ENCODE measurements at places on chromosomes 7 and 10. TPM values are rescaled to one million over a fixed set of nuclear protein-coding genes. Genes with fewer than 3 reads are reported as not detected.

CPN1 gene
- total RNA-seq = not detected

ZNF12 gene
- total RNA-seq = 22.7 TPM

KAZALD1 gene
- total RNA-seq = 0.36 TPM

ATP6V1F gene
- total RNA-seq = 107 TPM

HOXA13 gene
- total RNA-seq = not detected

TRIM50 gene
- total RNA-seq = not detected

EN2 gene
- total RNA-seq = not detected

STEAP1B gene
- 0.18 TPM for total RNA-seq

GFRA1 gene
- not detected for total RNA-seq

BRI3 gene
- 44.5 TPM for total RNA-seq
